ENCODE measurements at places on chromosomes 12 and 14.

GRCh38 chr14:90568405-90568804 is 171.6 kb downstream of the CALM1 start:
- DNase-seq = no peak
- H3K27ac ChIP-seq = no peak overlapping the region
- H3K36me3 ChIP-seq = no peaks in the 10 kb centered on the region
- no peak overlapping the region for H3K4me3 ChIP-seq
- H3K27me3 ChIP-seq = no peaks in the 10 kb centered on the region

- no peaks in the 10 kb centered on the region for H3K36me3 ChIP-seq
- no peaks in the 10 kb centered on the region for H3K4me1 ChIP-seq
- DNase-seq = no peak
- H3K27me3 ChIP-seq = no peaks in the 10 kb centered on the region
- no peak overlapping the region for H3K4me3 ChIP-seq
Measured at GRCh38 chr12:10620078-10620779, 6.8 kb upstream of the MAGOHB start.

GRCh38 chr12:11711651-11712327 is 62.3 kb downstream of the ETV6 start:
- no peaks in the 10 kb centered on the region for H3K27me3 ChIP-seq
- peaks cover 18% of the 10 kb centered on the region for H3K36me3 ChIP-seq
- no peak overlapping the region for H3K4me3 ChIP-seq

DNA sequence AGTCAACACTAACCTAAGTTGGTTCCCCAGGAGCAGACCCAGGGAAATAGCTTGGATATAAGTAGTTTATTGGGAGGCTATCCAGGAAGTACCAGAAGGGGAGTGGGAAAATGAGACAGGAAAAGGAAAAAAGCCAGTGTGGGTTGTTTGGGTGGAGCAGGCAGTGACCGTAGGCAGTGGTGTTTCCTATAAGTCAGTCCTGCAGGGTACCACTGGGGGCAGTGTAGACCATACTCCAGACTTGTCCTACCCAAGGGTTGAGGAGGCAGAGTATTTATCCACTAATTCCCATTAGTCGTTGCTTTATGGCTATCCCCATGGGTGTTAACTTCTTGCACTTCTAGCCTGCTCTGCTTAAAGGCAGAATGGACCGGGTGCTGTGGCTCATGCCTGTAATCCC is 6.4 kb upstream of the CCDC60 start:
- no peak overlapping the region for H3K27ac ChIP-seq
- H3K27me3 ChIP-seq = no peaks in the 10 kb centered on the region
- no peaks in the 10 kb centered on the region for H3K36me3 ChIP-seq
- DNase-seq = no peak
- no peaks in the 10 kb centered on the region for H3K4me1 ChIP-seq
- no peak overlapping the region for H3K4me3 ChIP-seq

- no peaks in the 10 kb centered on the region for H3K36me3 ChIP-seq
- H3K4me1 ChIP-seq = no peaks in the 10 kb centered on the region
- H3K27ac ChIP-seq = no peak overlapping the region
- no peaks in the 10 kb centered on the region for H3K27me3 ChIP-seq
Measured at GRCh38 chr12:27802936-27803335, 22.9 kb upstream of the MANSC4 start.

DNA sequence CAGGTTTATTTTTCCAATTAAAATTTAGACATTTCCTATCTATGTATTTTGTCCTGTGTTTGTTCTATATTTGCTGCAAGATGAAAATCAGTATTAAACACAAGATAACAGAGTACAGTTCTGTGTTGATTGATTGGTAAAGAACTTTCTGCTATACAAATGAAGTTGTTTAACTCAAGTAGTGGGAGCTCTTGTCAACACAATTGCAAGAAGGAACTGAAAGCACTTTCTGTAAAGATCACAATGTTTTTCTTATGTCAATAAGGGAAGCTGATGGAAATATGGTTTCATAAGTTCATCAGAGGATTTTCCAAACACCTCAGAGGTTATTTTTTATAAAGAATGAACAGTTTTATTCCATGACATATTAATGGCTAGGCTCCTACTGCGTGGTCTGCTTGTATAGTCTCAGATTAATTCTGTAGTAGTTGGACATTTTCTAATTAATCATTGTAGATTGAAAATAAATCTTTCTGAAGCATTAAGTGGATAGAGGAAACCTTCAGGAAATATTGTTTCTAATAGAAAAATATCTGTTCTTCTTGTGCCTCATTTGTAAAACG is 379.5 kb downstream of the LRFN5 start:
- no peaks in the 10 kb centered on the region for H3K36me3 ChIP-seq
- no peaks in the 10 kb centered on the region for H3K4me1 ChIP-seq
- H3K27me3 ChIP-seq = no peaks in the 10 kb centered on the region
- peak; percentile 16 for DNase-seq
- H3K4me3 ChIP-seq = no peak overlapping the region
- no peak overlapping the region for H3K27ac ChIP-seq

DNA sequence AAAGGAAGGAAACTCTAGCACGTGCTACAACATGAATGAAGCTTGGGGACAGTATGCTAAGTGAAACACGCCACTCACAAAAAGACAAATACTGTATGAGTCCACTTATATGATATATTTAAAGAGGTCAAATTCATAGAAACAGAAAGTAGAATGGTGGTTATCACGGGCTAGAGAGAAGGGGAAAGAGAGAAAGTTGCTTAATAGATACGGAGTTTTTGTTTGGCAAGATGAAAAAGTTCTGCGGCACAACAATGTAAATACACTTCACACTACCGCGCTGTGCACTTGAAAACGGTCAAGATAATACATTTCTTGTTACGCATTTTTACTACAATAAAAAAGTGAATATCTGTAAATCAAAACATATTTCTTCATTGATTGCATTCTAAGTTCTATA is 37.3 kb downstream of the FBLN5 start:
- no peaks in the 10 kb centered on the region for H3K27me3 ChIP-seq
- no peak for DNase-seq
- H3K36me3 ChIP-seq = no peaks in the 10 kb centered on the region
- peaks cover 12% of the 10 kb centered on the region for H3K4me1 ChIP-seq
- H3K27ac ChIP-seq = no peak overlapping the region

GRCh38 chr14:95023886-95024285 is 133.4 kb downstream of the DICER1 start:
- no peaks in the 10 kb centered on the region for H3K4me1 ChIP-seq
- H3K4me3 ChIP-seq = no peak overlapping the region
- H3K27me3 ChIP-seq = peaks cover 11% of the 10 kb centered on the region
- DNase-seq = no peak
- H3K27ac ChIP-seq = no peak overlapping the region

DNA sequence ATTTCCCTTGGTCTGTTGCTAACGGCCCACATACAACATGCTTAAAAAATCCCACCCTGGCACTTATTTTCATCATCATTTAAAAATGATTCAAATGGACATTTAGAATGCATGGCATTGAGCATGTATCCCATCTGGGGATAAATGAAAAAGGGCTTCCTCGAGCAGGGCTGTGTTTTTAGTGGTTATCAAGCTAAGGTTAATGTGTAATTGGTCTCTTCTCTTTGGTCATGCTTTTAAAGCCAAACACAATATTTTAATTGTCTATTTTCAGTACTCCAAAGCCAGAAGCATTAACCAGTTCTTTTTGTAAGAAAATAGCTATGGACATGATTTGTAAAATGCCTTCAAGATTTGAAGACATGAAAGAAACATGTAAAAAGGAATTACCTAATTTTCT is 1.9 kb upstream of the TRHDE start:
- no peaks in the 10 kb centered on the region for H3K36me3 ChIP-seq
- H3K27me3 ChIP-seq = peaks cover 12% of the 10 kb centered on the region
- H3K4me3 ChIP-seq = no peak overlapping the region
- H3K4me1 ChIP-seq = peaks cover 7% of the 10 kb centered on the region
- DNase-seq = no peak

GRCh38 chr12:116339800-116340371 is 62.4 kb upstream of the MED13L start:
- peaks cover 63% of the 10 kb centered on the region for H3K4me1 ChIP-seq
- H3K27me3 ChIP-seq = no peaks in the 10 kb centered on the region
- H3K27ac ChIP-seq = no peak overlapping the region
- H3K36me3 ChIP-seq = no peaks in the 10 kb centered on the region

DNA sequence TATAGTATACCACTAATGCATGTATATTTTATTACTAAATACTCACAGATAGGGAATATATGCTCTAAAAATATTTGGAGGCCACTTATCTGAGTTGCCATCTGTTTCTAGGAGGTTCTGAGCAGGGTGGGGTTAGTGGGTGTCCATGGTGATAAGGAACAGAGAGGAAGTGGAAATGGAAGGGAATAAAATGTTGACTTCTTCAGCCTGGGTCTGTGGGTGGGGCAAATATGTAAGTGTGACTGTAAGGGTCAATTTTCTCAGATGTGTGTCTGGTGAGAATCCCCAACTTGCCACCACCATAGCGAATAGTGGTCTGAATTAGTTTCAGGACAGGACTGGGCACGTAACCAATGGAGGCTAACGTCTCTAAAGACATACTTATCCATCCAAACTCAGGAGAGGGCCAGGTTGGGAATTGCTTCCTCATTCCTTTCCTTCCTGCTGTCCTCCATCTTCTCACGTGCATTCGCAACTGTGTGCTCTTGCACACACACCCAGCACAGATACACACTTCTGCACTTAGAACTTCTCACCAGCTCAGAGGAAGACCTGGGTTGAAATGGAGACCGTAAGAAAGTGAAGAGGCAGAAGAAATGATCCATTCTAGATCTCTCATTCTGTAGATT is 54.2 kb upstream of the GZMB start:
- no peak overlapping the region for H3K27ac ChIP-seq
- no peaks in the 10 kb centered on the region for H3K36me3 ChIP-seq
- H3K4me3 ChIP-seq = no peak overlapping the region
- DNase-seq = no peak

- H3K27ac ChIP-seq = no peak overlapping the region
- H3K27me3 ChIP-seq = no peaks in the 10 kb centered on the region
- H3K4me1 ChIP-seq = no peaks in the 10 kb centered on the region
- peaks cover 12% of the 10 kb centered on the region for H3K36me3 ChIP-seq
Measured at GRCh38 chr14:100530270-100531072, 56.7 kb downstream of the BEGAIN start.

GRCh38 chr12:32671930-32672780 is 6.9 kb upstream of the DNM1L start:
- DNase-seq = peak; percentile 50
- H3K4me1 ChIP-seq = peaks cover 10% of the 10 kb centered on the region
- H3K27ac ChIP-seq = no peak overlapping the region
- no peaks in the 10 kb centered on the region for H3K27me3 ChIP-seq

- DNase-seq = no peak
- no peaks in the 10 kb centered on the region for H3K27me3 ChIP-seq
- no peaks in the 10 kb centered on the region for H3K36me3 ChIP-seq
Measured at GRCh38 chr12:19771858-19772257, 332.6 kb downstream of the AEBP2 start.

GRCh38 chr14:22627506-22628263 is 16.5 kb downstream of the OR6J1 start:
- H3K4me3 ChIP-seq = no peak overlapping the region
- H3K27ac ChIP-seq = no peak overlapping the region
- DNase-seq = no peak

DNA sequence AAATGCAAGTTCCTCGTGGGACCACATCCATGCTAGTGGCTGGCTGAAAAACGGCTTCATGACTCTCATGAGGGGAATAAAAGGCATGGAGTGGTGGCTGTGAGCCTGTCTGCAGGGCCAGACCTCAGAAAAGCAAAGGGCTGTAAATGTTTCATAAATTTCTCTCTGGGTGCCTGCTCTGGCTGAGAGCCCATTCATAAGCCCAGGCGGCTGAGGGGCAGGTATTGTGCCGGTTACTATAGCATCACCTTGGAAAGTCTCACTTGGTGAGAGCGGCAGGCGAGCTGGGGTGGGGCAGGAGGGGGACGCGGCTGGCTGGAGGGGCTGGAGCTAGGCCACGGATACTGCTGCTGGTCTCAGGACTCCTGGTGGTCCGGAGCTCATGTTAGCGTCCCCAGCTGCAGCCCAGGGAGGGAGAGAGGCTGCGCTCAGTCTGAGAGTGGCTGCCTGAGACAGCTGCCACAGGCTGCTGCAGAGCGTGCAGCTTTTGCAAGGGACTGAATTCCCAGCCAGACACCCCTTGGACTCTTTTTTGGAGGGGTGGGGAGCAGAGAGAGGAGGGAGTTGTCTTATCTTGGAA is at the start of gene SLC17A8:
Gene SLC17A8, plus strand, starts transcription at position 431 of the 580 bp plus-strand sequence. CDS start 318 bp downstream, outside the sequence.
- no peak within 1 kb of the TSS for H3K4me3 ChIP-seq
- no peaks in the 10 kb centered on the region for H3K36me3 ChIP-seq
- no peak within 1 kb of the TSS for H3K27ac ChIP-seq
- no peaks in the 10 kb centered on the region for H3K4me1 ChIP-seq

- peak within 1 kb of the TSS; percentile 89 for H3K4me3 ChIP-seq
- H3K4me1 ChIP-seq = peaks cover 33% of the 10 kb centered on the region
- H3K27me3 ChIP-seq = peaks cover 48% of the 10 kb centered on the region
Measured at GRCh38 chr12:93571925-93572711, at the start of gene SOCS2. Gene SOCS2 (plus strand): TSS chr12:93572675. CDS start chr12:93572898, 223 bp downstream.

DNA sequence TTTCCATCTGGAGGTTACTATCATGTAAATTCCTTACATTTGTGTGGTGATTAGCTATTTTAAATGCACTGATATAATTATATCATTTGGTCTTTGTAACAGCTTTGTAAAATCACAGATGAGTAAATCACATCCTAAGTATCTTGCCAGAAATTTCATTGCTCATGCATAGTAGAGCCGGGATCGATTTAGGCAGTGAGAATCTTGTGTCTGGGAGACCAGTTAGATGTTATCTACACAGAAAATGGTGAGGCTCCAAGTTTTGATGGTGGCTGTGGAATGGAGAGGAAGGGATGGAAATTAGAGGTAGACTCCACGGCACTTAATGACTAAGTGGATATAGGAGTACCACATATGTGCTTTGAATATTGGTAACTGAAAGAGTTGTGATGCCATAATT is 156.3 kb downstream of the MSRB3 start:
- H3K27ac ChIP-seq = no peak overlapping the region
- no peaks in the 10 kb centered on the region for H3K36me3 ChIP-seq
- H3K27me3 ChIP-seq = no peaks in the 10 kb centered on the region
- no peak overlapping the region for H3K4me3 ChIP-seq

- H3K4me1 ChIP-seq = no peaks in the 10 kb centered on the region
- H3K36me3 ChIP-seq = no peaks in the 10 kb centered on the region
- H3K4me3 ChIP-seq = no peak overlapping the region
- DNase-seq = no peak
- H3K27ac ChIP-seq = no peak overlapping the region
Measured at GRCh38 chr12:2739832-2740641, 54.7 kb upstream of the FKBP4 start.

DNA sequence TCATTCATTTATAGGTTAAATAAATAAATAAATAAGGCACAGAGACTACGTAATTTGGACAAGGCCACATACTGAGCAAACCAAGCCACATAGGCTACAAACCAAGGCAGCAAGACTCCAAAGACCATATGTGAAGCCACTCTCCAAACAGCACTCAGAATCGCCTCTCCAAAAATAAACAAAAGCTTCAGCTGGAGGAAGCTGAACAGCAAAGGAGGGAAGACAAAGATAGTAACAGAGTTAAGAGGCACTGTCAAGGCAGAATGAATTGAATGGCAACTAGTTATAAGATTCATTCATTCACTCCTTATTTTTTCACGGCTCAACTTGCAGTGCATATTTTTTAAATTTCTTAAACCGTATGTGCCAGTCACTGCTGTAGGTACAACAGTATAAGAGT is 200.5 kb upstream of the GRIP1 start:
- DNase-seq = no peak
- no peak overlapping the region for H3K27ac ChIP-seq
- no peaks in the 10 kb centered on the region for H3K36me3 ChIP-seq

GRCh38 chr12:110822821-110823415 is 23.9 kb upstream of the CCDC63 start:
- no peak overlapping the region for H3K27ac ChIP-seq
- no peaks in the 10 kb centered on the region for H3K27me3 ChIP-seq
- DNase-seq = no peak
- H3K4me1 ChIP-seq = peaks cover 6% of the 10 kb centered on the region
- no peak overlapping the region for H3K4me3 ChIP-seq
